Caco-2 (cell line): ENCODE measurements at places on chromosomes 5 and 9. TPM values are rescaled to one million over a fixed set of nuclear protein-coding genes. Genes with fewer than 3 reads are reported as not detected.

DNA sequence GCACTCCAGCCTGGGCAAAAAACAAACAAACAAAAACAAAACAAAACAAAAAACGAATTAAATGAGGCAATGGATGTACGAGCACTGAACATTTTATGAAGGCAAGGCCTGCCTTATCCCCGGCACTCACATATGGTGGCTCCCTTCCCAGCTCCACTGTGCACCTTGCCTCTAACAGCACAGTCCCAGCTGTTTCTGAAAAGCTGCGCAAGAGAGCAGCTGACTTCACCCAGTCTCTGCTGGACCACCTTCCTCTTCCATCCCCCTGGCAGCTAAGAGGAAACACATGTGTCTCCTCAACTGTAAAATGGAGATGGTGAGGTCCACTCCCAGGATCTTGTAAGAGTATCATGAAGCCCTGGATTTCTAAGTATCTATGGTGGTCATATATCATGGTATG lies 100.7 kb downstream of the KLF4 start:
- no peaks in the 10 kb centered on the region for H3K36me3 ChIP-seq
- DNase-seq = no peak
- H3K27me3 ChIP-seq = no peaks in the 10 kb centered on the region
- H3K4me1 ChIP-seq = peaks cover 22% of the 10 kb centered on the region

- H3K36me3 ChIP-seq = no peaks in the 10 kb centered on the region
- H3K4me3 ChIP-seq = no peak overlapping the region
- no peak for DNase-seq
- H3K27me3 ChIP-seq = no peaks in the 10 kb centered on the region
- no peak overlapping the region for H3K27ac ChIP-seq
Observed at GRCh38 chr5:9653061-9653460, 22.9 kb upstream of the TAS2R1 start.

DNA sequence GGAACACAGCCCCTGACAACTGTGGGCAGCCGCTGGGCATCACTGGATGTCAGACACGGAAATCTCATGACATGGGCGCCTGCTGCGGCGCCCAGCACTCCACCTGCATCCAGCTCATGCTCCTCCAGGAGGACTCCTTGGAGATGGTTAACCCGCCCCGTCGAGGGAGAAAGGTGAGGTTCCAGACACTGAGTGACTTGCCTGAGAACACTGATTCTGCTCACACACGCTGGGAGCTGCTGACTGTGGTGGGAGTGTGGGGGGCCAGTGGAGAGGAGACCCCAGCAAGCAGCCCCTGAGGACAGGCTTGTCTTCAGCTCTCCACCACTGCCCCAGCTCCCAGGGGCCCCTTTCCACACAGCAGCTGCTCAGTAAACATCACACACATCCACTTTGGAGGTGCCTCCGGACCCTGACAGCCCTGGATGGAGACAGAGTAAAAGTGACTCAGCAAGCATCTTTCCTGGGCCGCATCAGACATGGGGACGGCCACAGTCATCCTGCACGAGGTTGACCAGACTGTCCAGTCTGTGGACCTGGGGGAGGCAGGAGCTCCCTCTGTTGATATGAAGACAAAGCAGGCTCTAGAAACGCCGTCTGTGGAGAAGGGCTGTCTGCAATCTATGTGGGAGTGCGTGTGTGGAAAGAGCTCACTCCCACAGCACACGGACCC lies 283.7 kb upstream of the IRX4 start:
- no peaks in the 10 kb centered on the region for H3K36me3 ChIP-seq
- no peaks in the 10 kb centered on the region for H3K27me3 ChIP-seq
- no peak overlapping the region for H3K27ac ChIP-seq

- no peak overlapping the region for H3K27ac ChIP-seq
- H3K4me3 ChIP-seq = no peak overlapping the region
- no peak for DNase-seq
- H3K27me3 ChIP-seq = no peaks in the 10 kb centered on the region
- no peaks in the 10 kb centered on the region for H3K4me1 ChIP-seq
Observed at GRCh38 chr5:119220576-119221197, 135.1 kb upstream of the TNFAIP8 start.

DNA sequence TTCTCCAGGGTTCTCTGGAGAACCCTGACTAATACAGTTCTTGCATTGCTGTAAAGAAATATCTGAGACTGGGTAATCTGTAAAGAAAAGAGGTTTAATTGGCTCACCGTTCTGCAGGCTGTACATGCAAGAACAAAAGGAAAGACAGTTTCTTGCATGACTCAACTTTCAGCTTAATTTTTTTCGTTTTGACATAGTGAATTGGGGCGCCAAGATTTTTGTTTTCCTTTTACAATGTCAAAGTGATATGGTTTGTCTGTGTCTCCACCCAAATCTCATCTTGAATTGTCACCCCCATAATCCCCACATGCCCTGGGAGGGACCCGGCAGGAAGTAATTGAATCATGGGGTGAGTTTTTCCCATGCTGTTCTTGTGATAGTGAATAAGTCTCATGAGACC lies 11.8 kb upstream of the CRHBP start:
- peaks cover 7% of the 10 kb centered on the region; the same call in 1 of the 2 replicates for H3K4me1 ChIP-seq
- H3K4me3 ChIP-seq = no peak overlapping the region
- no peaks in the 10 kb centered on the region for H3K27me3 ChIP-seq

- no peaks in the 10 kb centered on the region for H3K27me3 ChIP-seq
- no peaks in the 10 kb centered on the region for H3K36me3 ChIP-seq
- H3K27ac ChIP-seq = no peak overlapping the region
Observed at GRCh38 chr5:173228107-173228506, 6.9 kb downstream of the NKX2-5 start.

DNA sequence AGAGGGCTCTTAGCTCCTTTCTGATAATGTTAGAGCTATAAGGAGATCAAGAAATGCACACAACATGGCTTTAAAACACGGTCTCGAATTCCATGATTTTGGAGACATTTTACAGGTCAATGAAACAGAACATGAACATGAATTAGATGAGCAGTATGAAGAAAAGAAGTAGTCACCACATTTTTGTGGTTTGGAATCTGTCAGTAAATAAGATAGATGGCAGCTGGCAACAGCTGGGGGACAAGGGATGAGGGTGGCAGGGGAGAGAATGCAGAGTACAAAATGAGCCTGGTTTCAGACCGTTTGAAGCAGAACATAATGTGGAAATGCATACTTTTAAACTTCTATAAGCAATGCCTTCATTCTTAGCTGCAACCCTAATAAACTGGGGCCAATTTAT lies 107.1 kb downstream of the OXCT1 start:
- no peak overlapping the region for H3K4me3 ChIP-seq
- H3K27ac ChIP-seq = no peak overlapping the region
- H3K4me1 ChIP-seq = no peaks in the 10 kb centered on the region
- H3K27me3 ChIP-seq = no peaks in the 10 kb centered on the region
- no peaks in the 10 kb centered on the region for H3K36me3 ChIP-seq

GRCh38 chr9:107989099-107989498 lies 499.5 kb upstream of the KLF4 start:
- H3K36me3 ChIP-seq = no peaks in the 10 kb centered on the region
- H3K27me3 ChIP-seq = no peaks in the 10 kb centered on the region; the same call in 1 of the 2 replicates
- DNase-seq = no peak
- no peak overlapping the region for H3K27ac ChIP-seq

- no peak for DNase-seq
- no peaks in the 10 kb centered on the region for H3K4me1 ChIP-seq
- no peak overlapping the region for H3K4me3 ChIP-seq
- H3K36me3 ChIP-seq = no peaks in the 10 kb centered on the region
- no peak overlapping the region for H3K27ac ChIP-seq
Observed at GRCh38 chr9:11749396-11749795, 943.8 kb upstream of the TYRP1 start.

DNA sequence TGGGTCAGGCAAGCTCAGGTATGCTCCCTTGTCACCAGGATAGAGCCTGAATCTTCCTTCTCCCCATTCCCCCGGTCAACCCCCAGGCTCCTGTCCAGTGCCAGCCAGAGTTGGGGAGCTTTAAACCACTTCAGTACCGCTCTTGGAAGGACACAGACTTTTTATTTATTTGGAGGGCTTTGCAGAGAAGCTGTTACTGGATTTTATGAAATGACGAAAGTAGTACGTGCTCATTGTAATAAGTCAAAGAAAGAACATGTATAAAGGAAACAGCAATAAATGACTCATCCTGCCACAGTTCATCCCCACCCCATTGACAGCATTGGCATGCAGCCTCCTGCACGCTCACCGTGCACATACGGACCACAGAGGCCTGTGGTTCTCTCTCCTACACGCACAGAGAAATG lies 230.3 kb downstream of the AUH start:
- H3K27me3 ChIP-seq = no peaks in the 10 kb centered on the region
- H3K4me3 ChIP-seq = no peak overlapping the region
- no peaks in the 10 kb centered on the region for H3K4me1 ChIP-seq
- no peak for DNase-seq
- no peak overlapping the region for H3K27ac ChIP-seq
- H3K36me3 ChIP-seq = no peaks in the 10 kb centered on the region

DNA sequence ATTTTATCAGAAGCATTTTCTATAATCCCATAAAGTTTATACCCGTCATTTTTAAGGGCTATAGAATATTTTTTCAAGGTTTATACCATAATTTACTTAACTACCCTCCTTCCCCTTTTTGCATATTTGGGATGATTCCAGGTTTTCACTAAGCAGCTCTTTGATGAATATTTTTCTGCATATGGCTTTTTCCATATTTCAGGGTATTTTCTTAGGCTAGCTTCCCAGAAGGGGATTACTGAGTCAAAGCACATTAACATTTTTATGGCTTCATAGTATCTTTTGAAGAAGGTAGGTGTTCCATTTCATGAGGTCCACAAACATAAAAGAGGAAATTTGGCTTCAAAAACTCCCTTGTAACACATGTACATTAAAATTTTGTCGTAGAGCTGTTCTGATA lies 14.6 kb upstream of the COL15A1 start:
- DNase-seq = no peak
- no peaks in the 10 kb centered on the region; the same call in 1 of the 2 replicates for H3K27me3 ChIP-seq
- no peak overlapping the region for H3K27ac ChIP-seq
- no peaks in the 10 kb centered on the region for H3K4me1 ChIP-seq

DNA sequence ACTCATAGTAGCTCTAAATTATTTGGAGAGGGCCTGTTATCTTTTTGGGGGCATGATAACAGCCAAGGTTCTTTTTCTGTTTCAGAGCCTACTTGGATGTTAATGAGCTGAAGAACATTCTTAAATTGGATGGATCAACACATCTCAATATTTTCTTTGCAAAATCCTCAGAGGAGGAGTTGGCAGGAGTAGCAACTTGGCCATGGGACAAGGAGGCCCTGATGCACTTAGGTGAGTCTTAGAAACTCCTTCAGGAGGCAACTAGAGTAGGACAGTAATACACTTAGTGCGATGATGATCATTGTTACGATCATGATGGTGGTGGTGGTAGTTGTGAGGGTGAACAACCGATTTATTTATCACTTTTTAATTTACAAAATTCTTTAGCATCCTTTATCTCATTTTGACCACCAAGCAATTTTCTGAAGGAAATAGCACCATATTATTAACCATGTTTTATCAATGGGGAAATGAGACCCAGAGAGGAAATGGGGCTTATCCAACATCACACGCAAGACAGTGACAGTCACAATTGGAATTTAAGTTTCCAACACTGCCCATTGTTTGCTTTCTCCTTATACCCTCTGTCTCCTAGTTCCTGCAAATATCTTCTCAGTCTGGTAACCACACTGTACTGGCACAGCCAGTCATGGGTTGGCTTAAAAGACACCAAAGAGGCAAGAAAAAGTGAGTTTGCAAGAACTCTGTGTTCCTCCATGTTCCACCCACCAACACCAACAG lies 54.0 kb downstream of the PAPPA start:
- no peak for DNase-seq
- no peaks in the 10 kb centered on the region for H3K36me3 ChIP-seq
- H3K4me3 ChIP-seq = no peak overlapping the region
- no peaks in the 10 kb centered on the region; the same call in 1 of the 2 replicates for H3K27me3 ChIP-seq
- H3K4me1 ChIP-seq = no peaks in the 10 kb centered on the region

- no peak overlapping the region for H3K27ac ChIP-seq
- no peaks in the 10 kb centered on the region for H3K36me3 ChIP-seq
- H3K27me3 ChIP-seq = no peaks in the 10 kb centered on the region
- no peak for DNase-seq
- H3K4me3 ChIP-seq = no peak overlapping the region
Observed at GRCh38 chr9:38441347-38442085, 17.3 kb upstream of the IGFBPL1 start.

DNA sequence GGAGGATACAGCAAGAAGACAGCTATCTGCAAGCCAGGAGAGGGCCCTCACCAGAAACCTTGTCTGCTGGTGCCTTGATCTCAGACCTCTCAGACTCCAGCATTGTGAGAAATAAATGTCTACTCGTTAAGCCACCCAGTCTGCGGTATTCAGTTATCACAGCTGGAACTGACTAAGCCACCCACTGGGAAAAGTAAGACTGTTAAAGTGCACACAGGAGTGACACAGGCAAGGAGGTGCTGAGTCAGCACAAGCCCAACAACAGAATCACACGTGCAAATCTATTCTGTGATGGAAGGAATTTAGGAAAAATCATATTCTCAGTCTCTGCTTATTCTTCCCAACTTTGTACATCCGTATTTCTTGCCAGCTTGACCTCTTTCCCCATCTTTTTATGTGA lies 200.0 kb downstream of the NR2F1-AS1 start:
- H3K27me3 ChIP-seq = no peaks in the 10 kb centered on the region
- no peak overlapping the region for H3K4me3 ChIP-seq
- no peaks in the 10 kb centered on the region for H3K4me1 ChIP-seq
- H3K36me3 ChIP-seq = no peaks in the 10 kb centered on the region
- no peak for DNase-seq

DNA sequence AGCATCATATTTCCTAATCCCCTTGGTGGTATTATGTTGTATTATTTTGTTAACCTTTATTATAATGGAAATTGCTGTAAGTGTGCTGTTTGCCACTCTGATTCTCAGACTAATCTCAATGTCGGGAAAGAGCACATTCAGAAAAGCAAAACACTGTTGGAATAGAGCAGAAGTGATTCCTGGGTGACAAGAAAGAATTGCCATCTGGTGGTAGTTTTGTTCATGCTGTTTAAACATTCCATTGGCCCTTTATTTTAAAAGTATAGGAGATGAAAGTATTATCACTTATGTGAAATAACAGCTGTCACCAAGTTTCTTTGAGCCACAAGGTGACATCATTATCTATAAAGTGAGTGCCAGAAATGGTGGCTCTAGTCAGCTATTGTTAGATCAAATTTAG lies 301.3 kb upstream of the SGCD start:
- H3K4me3 ChIP-seq = no peak overlapping the region
- DNase-seq = no peak
- no peak overlapping the region for H3K27ac ChIP-seq
- no peaks in the 10 kb centered on the region for H3K4me1 ChIP-seq
- H3K36me3 ChIP-seq = no peaks in the 10 kb centered on the region
- H3K27me3 ChIP-seq = no peaks in the 10 kb centered on the region

GPX8 gene
- 18.8 and 18.9 TPM in 2 replicates for total RNA-seq

- H3K27me3 ChIP-seq = no peaks in the 10 kb centered on the region
- DNase-seq = no peak
- peaks cover 2% of the 10 kb centered on the region for H3K4me1 ChIP-seq
- no peak overlapping the region for H3K4me3 ChIP-seq
- no peaks in the 10 kb centered on the region for H3K36me3 ChIP-seq
- no peak overlapping the region for H3K27ac ChIP-seq
Observed at GRCh38 chr5:124901081-124901480, 154.6 kb upstream of the ZNF608 start.
